ENCODE measurements at places on chromosomes 2 and 18.

- no peak for DNase-seq
Observed at GRCh38 chr2:233124421-233125080, 64.4 kb downstream of the INPP5D start.

GRCh38 chr2:197939787-197940186 lies 135.4 kb downstream of the PLCL1 start:
- DNase-seq, result no peak

DNA sequence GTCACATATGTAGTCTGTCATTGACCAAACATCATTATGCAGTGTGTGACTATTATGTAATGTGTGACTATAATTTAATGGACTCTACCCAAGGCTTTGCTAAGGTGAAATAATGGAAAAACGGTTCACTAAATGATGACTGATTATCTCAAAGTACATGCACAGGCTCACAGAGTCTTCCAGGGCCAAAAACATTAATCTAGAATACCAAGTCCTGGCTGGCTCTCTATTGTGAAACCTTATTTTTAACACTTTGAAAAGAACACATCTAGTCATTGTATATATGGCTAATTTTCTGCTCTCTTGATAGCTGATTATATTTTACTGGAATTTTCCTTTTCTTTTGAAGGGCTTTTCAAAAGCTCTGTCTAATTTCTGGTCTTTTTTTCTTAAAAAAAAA lies 102.9 kb upstream of the THUMPD2 start:
- no peak for DNase-seq

DNA sequence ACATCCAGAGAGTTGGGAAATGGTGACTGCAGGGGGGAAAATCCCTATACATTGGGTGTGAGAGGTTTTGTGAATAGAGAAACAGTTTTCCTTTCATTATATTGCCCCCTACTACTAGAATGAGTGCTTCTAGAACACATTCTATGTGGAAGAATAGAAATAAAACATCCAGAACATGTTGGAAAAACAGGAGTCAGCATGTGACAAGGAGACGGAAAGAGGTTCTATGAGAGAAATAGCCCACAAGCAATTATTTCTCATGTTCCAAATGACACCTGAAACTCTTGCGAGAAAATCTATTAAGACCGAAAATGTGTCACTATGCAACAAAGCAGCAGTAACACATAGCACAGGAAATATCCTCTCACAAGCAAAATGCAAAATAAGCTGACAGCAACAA lies 202.7 kb upstream of the SPOPL start:
- DNase-seq, result no peak

Data from right renal pelvis (tissue), 4 donors.